ENCODE measurements at places on chromosomes 13 and 19.

GRCh38 chr13:35791184-35791851 is 314.8 kb upstream of the MAB21L1 start:
- DNase-seq: no peak

- no peak for DNase-seq
Measured at GRCh38 chr13:78786459-78786858, 127.5 kb upstream of the OBI1 start.

GRCh38 chr19:14412324-14412995 is 6.7 kb downstream of the DDX39A start:
- no peak for DNase-seq

GRCh38 chr13:96836733-96837132 is 157.5 kb downstream of the OXGR1 start:
- DNase-seq: no peak

GRCh38 chr13:112857914-112858490 is 111.0 kb upstream of the MCF2L start:
- no peak for DNase-seq

Measured in AG09309 (cell line).